Activated CD8-positive, alpha-beta memory T cell treated with anti-CD3 and anti-CD28 coated beads for 24 hours (primary cell): ENCODE measurements at places on chromosomes 2 and 18.

DNA sequence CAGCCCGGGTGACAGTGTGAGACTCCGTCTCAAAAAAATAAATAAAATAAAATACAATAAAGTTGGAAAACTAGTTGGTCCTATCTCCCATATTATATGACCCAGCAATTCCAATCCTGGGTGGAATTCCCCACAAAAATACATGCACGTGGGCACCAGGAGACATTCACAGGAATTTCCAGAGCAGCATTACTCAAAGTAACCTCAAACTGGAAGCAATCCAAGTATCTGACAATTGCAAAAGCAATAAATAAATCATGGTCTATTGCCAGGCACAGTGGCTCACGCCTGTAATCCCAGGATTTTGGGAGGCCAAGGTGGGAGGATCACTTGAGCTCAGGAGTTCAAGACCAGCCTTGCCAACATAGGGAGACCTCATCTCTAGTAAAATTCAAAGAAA lies 101.2 kb upstream of the MAP4K4 start:
- DNase-seq = no peak

- DNase-seq = peak; percentile 86
Observed at GRCh38 chr2:25301453-25302352, 40.0 kb downstream of the DNMT3A start.

DNA sequence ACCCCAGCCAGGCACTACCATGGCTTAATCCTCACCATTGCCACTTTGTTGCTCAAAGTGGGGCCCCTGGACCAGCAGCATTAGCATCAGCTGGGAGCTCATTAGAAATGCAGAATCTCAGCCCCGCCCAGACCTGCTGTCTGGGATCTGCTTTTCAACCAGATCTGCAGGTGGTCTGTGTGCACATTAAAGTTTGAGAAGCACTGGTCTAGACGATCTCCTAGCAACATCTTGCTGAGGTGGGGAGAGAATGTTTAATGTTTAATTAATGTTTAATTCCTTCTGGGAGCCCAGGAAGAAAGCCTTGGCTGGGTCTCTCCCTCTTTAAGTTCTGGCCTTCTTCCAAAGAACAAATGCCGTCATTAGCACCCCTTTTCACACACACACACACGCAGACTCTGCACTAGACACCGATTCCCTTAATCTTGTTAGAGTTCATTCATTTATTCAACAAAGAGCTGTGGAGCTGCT lies 53.7 kb downstream of the EDAR start:
- no peak for DNase-seq

- DNase-seq = no peak
Observed at GRCh38 chr2:171531291-171531690, 9.0 kb downstream of the CYBRD1 start.

GRCh38 chr2:222862909-222863544 lies 2.2 kb downstream of the ACSL3 start:
- DNase-seq = no peak

- DNase-seq = no peak
Observed at GRCh38 chr2:181176540-181176939, 196.1 kb downstream of the UBE2E3 start.

DNA sequence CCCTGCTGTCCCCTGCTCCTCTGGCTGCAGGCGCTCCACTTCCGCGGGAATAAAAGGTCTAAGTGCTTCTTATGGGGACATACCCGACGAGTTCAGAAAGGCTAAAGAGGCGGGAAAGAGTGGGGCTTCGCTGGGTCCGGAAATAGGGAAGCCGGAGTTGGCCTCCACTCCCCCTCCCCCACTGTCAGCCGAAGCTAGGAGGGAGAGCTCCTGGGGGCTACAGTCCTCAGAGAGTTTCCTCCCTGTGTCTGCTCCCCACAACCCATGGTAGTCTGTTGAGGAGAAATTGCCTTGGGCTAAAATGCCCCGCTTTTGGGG lies 7.2 kb downstream of the GAD1 start:
- no peak for DNase-seq
